ENCODE measurements at places on chromosomes 4 and X.

- H3K4me1 ChIP-seq = peaks cover 34% of the 10 kb centered on the region
- H3K27ac ChIP-seq = no peak overlapping the region
- H3K27me3 ChIP-seq = no peaks in the 10 kb centered on the region
- H3K36me3 ChIP-seq = peaks cover 19% of the 10 kb centered on the region
- DNase-seq = no peak
Observed at GRCh38 chr4:1851575-1852410, 4.2 kb downstream of the LETM1 start.

- DNase-seq = no peak
- H3K27me3 ChIP-seq = no peaks in the 10 kb centered on the region
- peaks cover 8% of the 10 kb centered on the region for H3K4me1 ChIP-seq
- peaks cover 16% of the 10 kb centered on the region for H3K36me3 ChIP-seq
Observed at GRCh38 chr4:4455210-4455865, 68.4 kb downstream of the NSG1 start.

- H3K4me1 ChIP-seq = no peaks in the 10 kb centered on the region
- no peak overlapping the region for H3K27ac ChIP-seq
- no peak for DNase-seq
- no peaks in the 10 kb centered on the region for H3K36me3 ChIP-seq
Observed at GRCh38 chr4:151824656-151825055, 63.8 kb upstream of the GATB start.

- no peak for DNase-seq
- peak overlapping the region; percentile 93 for H3K4me3 ChIP-seq
Observed at GRCh38 chr4:184647266-184648053, 1.8 kb downstream of the CASP3 start.

DNA sequence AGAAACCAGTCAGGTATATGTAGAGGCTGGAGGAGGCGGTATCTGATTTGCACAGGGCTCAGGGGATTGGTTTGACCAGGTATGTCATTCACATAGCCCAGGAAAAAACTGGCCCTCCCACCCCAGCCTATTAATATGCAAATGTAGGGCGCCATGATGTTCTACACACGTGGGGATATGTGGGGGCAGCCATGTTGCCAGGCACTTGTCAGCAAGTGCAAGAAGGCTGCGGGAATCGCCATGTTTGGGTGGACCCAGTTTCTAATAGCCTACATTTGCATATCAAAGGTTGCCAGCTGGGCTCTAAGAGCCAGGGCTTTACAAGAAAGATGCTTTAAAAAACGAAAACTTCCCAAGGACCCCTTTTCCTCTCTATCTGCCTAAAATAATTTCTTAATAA lies 335.1 kb downstream of the SMARCA1 start:
- no peak for DNase-seq
- no peak overlapping the region for H3K27ac ChIP-seq
- H3K4me1 ChIP-seq = no peaks in the 10 kb centered on the region
- H3K27me3 ChIP-seq = no peaks in the 10 kb centered on the region
- no peak overlapping the region for H3K4me3 ChIP-seq
- no peaks in the 10 kb centered on the region for H3K36me3 ChIP-seq

- H3K4me3 ChIP-seq = peak overlapping the region; percentile 89
- H3K27me3 ChIP-seq = no peaks in the 10 kb centered on the region
- H3K36me3 ChIP-seq = peaks cover 30% of the 10 kb centered on the region
- peaks cover 36% of the 10 kb centered on the region for H3K4me1 ChIP-seq
- H3K27ac ChIP-seq = peak overlapping the region; percentile 79
Observed at GRCh38 chr4:2962614-2963174, 512 bp downstream of the NOP14 start.

DNA sequence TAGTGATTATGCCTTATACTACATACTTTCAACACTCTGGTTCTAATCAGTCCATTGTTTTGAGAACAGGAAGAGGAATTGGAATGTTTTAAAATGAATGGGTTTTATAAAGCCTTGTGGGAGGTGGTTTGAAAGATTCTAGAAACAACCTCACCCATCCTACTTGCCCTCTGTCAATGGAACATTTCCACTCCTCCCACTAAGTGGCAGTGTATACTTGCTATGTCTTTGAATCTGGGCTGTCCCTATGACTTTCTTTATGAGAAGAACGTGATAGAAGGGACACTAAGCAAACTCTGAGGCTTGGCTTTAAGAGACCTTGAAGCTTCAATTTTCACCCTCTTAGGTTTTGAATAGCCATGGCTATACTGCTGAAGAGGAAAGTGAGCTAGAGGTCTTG lies 611.2 kb downstream of the PPP4R3C start:
- DNase-seq = no peak
- no peaks in the 10 kb centered on the region for H3K36me3 ChIP-seq
- no peak overlapping the region for H3K4me3 ChIP-seq
- no peaks in the 10 kb centered on the region for H3K4me1 ChIP-seq
- no peak overlapping the region for H3K27ac ChIP-seq
- H3K27me3 ChIP-seq = no peaks in the 10 kb centered on the region
